ENCODE measurements at places on chromosomes 7 and 10. TPM values are rescaled to one million over a fixed set of nuclear protein-coding genes. Genes with fewer than 3 reads are reported as not detected.

DNA sequence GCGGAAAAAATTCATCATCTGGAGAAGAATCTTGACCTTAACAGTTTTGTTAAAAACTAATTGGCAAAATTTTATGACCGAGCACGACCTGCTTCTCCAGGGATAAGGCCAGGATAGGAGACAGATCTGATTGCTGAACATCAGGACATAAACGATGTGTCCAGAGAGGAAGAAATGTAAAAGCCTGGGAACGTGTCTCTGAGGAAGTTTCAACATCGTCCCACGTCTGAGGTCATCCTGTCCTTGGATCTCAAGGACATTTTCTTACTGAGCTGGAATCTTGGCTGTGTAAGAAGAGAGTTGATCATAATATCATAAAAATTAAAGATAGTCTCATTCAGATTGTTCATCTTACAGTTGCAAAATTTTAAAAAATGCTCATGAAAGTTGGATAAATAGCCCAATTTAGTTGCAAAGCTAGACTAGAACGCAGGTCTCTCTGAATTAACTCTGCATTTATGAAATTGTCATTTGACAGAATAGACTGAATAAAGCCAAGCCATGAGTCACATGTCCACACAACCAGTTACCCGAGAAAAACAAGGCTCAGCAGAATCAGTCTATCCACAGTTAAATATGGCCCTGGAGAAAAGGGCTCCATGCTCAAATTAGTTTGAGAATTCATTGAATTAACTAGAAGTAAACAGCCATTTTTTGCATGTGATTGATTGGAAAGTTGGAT lies 120.0 kb upstream of the EGFR start:
- DNase-seq, result no peak

DNA sequence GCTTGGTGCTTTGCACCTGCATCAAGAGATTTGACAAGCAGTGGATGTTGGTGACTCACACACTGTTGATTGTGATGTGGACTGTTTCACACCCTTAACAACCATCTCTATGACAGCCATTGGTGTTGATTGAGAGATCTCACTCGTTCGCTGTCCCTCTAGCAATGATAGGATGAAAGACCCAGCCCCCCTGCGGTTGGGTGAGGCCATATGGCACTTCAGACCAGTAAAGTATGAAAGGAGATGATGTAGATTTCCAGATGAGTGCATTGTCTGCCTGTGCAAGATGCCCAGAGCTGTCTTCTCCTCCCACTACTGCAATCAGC lies 138.7 kb upstream of the PRR15 start:
- no peak for DNase-seq

DNA sequence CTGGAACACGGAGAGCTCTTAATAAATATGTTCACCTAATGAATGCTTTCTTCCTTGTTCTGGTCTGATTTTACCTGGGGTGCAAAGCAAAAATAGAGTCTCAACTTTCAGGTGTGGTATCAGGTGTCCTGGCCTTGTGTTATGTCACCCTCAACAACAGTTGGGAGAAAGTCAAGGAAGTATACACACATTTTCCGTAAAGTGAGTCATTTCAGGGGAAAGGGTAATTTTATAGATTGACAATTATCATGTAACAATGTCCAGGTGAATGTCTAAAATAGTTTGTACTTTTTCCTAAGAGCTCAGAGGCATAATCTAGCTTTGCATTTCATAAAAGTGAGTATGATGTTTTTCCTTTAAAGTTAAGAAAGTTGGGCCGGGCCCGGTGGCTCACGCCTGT lies 287.4 kb downstream of the SKIDA1 start:
- DNase-seq, result no peak

- DNase-seq, result no peak
These were observed 459.1 kb downstream of the PLXNA4 start for GRCh38 chr7:132117181-132117580.

AOC1 gene
- 0.37 TPM for total RNA-seq

CRTAC1 gene
- 19.3 TPM for total RNA-seq

- DNase-seq, result no peak
These were observed 74.2 kb upstream of the ZPBP start for GRCh38 chr7:50166997-50167965.

PRKAR2B gene
- total RNA-seq, result 78.2 TPM

ATG9B gene
- 0.32 TPM for total RNA-seq

- DNase-seq, result no peak
These were observed 260.3 kb upstream of the RNF32 start for GRCh38 chr7:156380261-156380660.

DNA sequence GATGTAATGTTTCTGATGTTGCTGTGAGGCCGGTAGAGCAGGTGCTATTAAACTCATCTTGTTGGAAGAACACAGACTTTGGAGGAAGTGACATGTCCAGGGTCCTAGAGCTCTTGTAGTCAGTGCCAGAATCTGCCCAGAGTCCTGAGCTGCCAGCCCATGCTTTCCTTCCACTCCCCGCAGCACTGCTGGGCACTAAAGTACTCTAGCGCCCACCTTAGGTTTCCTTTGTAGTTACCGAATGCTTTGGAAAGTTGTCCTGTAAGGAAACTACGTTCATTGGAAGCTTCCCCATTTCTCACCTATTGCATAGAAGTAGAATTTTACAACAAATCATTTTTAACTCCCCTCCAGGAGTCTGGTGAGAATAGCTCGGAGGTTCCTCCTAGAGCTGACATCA lies 11.0 kb downstream of the ZNF862 start:
- no peak for DNase-seq

POLR3A gene
- total RNA-seq, result 9.7 TPM

DNA sequence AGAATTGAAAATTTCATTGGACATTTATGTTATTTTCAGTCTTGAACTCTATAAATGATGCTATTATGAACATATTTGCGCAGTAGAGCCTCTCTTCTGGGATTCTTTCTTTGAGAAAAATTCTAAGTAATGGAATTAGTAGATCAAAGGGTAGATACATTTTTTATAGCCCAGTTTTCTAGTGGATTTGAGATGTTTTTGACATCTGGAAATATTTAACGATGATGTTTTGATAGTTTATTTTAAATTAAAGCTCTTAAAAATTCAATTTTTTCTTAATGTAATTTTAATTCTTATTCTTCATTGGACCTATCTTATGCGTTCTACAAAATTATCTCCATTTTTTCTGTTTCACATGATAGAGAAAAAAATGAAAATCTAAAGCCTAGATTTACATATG lies 103.0 kb downstream of the ADAM22 start:
- DNase-seq, result no peak

- DNase-seq, result no peak
These were observed 882 bp downstream of the IRF5 start for GRCh38 chr7:128938544-128939074.

DNA sequence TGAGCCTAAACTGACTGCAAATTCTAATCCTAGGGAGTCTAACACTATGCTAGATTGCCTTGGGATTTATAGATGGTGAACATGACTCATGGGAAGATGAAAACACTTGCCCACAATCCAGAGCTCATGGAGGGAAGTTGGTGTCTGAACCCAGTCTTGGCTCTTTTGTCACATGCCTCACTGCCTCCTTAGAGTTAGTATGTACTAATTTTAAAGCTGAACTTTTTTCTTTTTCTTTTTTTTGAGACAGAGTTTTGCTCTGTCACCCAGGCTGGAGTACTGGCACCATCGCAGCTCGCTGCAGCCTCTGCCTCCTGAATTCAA lies 14.4 kb downstream of the MRPL32 start:
- no peak for DNase-seq

- DNase-seq, result no peak
These were observed 104.7 kb upstream of the SH2B2 start for GRCh38 chr7:102182016-102182415.

DNA sequence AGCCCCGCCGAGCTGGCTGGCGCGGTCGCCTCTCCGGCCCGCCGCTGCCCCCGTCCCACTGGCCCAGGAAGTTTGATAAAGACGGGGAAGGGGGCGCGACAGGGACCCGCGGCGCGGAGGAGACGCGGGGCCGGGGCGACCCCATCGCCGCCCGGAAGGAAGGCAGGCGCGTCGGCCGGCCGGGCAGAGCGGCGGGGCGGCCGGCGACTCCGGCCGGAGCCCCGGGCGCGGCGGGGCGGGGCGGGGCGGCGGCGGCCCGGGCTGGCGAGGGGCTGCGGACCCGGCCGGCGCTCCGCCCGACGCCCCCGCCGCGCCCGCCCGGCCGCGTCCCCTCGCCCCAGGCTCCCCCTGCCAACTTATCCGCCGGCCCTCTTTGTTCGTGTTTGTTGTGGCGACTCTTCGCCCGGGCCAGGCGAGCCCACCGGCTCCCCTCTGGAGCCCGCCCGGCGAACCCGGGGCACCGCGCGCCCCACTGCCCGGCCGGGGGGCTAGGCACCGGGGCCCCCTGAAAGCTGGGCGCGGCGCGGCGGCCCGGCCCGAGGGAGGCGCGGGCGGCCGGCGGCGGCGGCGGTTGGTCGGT lies 571 bp downstream of the KDM7A start:
- peak; percentile 36 for DNase-seq

DNA sequence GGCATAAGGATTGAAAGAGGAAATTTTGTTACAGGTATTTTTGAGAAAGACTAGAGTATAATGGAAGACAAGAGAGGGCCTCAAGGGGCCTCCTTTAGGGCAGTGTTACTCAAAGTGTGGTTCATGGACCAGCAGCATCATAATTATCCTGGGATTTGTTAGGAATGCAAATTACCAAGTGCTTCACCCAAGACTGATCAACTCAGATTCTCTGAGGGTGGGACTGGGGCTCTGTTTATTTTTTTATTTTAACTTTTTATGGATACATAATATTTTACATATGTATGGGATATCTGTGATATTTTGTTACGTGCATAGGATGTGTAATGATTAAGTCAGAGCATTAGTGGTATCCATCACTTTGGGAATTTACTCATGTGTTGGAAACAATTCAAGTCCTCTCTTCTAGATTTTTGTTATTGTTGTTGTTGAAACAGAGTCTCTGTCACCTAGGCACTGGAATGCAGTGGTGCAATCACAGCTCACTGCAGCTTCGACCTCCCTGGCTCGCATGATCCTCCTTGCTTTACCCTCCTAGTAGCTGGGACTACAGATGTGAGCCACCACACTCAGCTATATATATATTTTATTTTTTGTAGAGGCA lies 2.2 kb upstream of the KCTD7 start:
- DNase-seq, result no peak

GRCh38 chr7:20364571-20365196 lies 34.0 kb downstream of the ITGB8 start:
- DNase-seq, result no peak

GRCh38 chr7:33691180-33691579 lies 214.2 kb upstream of the BMPER start:
- no peak for DNase-seq

GRCh38 chr7:85749696-85750453 lies 563.0 kb upstream of the SEMA3D start:
- no peak for DNase-seq

NYAP1 gene
- total RNA-seq, result 0.59 TPM

GIMAP6 gene
- total RNA-seq, result 35.4 TPM

KCP gene
- total RNA-seq, result 0.50 TPM

- no peak for DNase-seq
These were observed 299.7 kb upstream of the AKR1E2 start for GRCh38 chr10:4526311-4526731.

PTF1A gene
- total RNA-seq, result not detected

CNTNAP2 gene
- 0.29 TPM for total RNA-seq

GRCh38 chr7:108196004-108196403 lies 65.8 kb upstream of the LAMB4 start:
- DNase-seq, result no peak

DNA sequence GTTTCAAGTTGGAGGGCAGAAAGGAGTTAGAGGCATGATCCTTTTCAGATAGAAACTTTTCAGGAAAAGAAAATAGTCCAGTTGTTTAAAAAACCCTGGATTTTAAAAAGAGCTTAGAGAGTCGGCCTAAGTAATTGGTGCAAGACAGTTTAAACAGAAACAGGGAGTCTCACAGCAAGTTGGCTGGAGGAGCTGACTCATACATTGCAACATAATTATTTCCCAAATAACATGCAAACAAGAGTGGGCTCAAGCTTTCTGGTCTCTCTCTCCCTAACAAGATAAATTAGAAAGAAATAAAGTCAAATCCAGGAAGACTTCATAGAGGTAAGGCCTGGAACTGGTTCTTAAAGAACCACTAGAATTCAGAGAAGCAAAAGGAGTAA lies 100.3 kb upstream of the AGBL3 start:
- DNase-seq, result no peak

DNA sequence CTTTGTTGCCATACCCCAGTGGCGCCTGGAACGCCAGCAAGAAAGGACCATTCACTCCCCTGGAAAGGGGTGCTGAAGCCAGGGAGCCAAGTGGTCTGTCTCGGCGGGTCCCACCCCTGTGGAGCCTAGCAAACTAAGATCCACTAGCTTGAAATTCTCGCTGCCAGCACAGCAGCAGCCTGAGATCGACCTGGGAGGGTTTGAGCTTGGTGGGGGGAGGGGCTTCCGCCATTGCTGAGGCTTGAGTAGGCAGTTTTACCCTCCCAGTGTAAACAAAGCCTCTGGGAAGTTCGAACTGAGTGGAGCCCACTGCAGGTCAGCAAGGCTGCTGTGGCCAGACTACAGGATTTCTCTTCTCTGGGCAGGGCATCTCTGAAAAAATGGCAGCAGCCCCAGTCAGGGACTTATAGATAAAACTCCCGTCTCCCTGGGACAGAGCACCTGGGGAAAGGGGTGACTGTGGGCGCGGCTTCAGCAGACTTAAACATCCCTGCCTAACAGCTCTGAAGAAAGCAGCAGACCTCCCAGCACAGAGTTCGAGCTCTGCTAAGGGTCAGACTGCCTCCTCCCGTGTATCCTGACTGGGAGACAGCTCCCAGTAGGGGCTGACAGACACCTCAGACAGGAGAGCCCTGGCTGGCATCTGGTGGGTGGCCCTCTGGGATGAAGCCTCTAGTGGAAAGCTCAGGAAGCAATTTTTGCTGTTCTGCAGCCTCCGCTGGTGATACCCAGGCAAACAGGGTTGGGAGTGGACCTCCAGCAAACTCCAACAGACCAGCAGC lies 281.1 kb upstream of the SP4 start:
- DNase-seq, result no peak

- no peak for DNase-seq
These were observed 1.2 kb upstream of the SMNDC1 start for GRCh38 chr10:110305767-110306451.

DNA sequence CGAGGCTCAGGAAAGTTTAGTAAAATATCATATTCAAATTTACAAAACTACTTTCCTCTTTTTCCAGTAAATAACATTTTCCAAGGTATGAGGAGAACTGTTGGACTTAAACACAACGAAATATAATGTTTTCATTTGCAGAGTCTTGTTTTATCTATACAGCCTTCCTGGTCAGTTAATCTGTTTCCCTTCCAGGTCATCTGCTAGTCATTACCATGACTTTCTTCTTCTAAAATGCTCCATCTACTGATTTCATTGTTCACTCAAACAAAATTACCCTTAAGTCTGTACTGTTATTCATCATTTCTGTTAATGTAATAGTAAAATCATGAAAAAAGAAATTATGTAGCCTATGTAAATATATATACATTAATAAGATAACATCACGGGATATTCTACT lies 69.8 kb downstream of the GNAI1 start:
- no peak for DNase-seq

- DNase-seq, result no peak
These were observed 34.1 kb upstream of the PPP2R2D start for GRCh38 chr10:131866673-131867072.

CALHM1 gene
- total RNA-seq, result not detected

GHRHR gene
- not detected for total RNA-seq
